Gastrocnemius medialis (tissue), 4 donors: ENCODE measurements at places on chromosomes 7 and 10. TPM values are rescaled to one million over a fixed set of nuclear protein-coding genes. Genes with fewer than 3 reads are reported as not detected.

PAX2 gene
- not detected for total RNA-seq

DNA sequence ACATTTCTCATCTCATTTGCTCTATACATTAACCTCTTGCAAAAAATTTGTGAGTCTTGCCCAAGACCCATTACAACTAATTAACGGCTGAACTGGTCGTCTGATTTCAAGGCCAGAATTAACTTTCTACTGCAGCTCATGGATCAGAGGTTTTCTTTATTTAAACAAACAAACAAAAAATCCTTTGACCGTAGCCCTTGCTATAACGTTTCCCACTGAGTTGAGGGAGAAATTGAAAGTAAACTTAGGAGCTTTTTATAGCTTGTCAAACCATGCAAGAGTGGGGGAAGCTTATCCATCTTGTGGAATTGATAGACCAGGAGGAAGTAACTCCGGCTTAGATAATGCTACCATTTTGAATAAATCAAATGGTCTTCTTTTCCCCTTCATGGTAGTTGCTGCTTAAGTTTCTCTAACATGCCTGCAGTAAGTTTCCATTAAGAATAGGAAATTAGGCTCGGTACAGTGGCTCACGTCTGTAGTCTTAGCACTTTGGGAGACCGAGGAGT is 3.3 kb downstream of the SRGN start:
- DNase-seq: no peak

DNA sequence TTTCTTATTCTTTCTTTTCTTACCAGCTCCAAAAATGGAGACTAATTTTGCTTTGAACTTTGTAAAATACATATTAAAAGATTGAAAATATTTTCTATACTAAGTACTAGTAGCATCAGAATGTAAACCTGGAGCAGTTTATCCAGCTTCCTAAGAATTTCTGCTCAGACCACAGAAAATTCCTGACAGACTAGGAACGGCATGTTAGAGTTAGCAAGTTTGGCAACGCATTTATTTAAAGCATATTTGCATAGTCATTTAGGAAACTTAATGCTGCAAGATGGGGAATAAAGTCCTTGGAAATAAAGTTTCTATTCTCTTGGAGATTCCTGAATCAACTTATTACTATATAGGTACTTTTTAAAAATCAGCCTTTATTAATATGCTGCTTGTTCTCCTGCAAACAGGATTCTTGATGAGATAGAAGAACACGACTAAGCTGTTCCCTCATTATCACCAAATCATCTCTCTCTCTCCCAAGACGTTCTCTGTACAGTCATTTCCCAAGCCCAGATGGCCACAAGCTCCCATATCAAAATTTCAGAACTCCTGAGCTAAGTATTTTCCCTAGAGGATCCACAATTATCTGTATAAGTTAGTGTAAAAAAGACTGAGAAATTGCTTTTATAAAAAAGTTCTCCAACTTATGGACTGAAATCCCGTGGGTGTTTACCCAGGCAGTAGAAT is 305.8 kb upstream of the NEBL start:
- no peak for DNase-seq

DNA sequence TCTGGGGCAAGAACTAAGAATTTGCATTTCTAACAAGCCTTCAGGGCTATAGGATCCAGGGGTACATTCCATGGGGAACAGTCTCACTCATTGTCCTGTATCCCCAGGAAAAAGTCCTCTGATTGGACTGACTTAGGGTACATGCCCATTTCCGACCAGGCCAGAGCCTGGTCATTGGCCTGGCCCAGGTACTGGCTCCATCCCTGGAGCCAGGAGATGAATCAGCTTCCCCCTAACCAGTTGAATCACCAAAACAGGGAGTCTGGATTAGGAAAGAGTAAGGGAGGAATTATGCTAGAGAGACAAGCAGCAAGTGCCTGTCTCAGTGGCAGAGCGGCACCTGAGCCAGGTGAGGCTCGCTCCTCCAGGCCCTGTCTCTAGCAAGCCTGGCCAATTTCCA is 137.5 kb downstream of the FGFR2 start:
- no peak for DNase-seq

DNA sequence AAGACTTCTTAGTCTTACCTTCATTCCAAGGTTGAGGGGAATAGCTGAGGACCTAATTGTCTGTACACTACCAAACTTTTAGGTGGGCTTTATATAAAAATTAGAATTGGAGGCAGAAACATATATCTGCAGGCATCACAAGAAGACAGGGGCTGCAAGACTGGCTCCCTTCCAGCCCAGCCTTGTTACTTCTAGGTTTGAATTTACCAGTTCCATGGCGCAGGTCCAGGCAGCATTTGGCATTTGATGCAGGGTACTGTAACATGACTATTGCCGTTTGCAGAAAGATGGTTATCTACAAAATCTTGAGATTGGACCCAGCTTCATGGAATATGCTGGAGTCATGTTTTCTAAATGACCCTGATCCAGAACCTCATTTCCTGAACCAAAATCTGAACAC is 105.4 kb upstream of the RHOBTB1 start:
- DNase-seq: no peak

- no peak for DNase-seq
Observed at GRCh38 chr10:119243488-119243887, 36.1 kb downstream of the GRK5 start.

NODAL gene
- not detected for total RNA-seq

ACBD7 gene
- total RNA-seq: not detected

GRCh38 chr10:6416892-6417512 is 163.1 kb downstream of the PRKCQ start:
- DNase-seq: no peak

KCP gene
- not detected for total RNA-seq

TLX1 gene
- total RNA-seq: not detected

DNA sequence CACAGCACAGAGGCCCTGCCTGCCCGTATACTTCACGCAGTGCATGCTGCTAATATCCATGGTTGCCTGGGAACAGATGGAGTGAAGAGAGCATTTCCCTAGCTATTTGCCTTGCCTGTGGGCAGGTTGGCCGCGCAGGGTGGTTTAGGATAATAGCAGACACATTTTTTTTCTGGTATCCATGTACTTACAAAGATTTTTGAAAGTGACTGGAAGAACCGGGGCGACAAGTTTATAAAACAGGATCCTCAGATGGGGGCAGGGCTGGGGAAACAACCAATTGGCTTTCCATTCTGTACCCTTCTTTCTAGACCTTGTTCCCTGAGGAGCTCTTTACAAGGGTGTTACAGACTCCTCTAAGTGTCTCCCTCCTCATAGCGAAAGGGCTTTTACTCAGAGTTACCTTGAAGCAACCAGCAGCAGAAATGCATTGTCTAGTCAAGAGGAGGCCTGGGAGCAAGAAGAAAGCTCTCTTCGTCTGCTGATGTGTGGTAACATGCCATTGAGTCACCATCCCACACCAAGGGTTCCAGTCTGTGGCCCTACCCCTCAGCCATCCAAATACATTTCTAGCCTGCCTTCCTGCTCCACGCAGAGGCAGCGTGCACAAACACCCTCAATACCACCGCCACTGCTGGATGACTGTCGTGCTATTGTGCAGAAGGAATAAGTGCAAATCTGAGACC is 31.5 kb downstream of the MTURN start:
- no peak for DNase-seq

DNA sequence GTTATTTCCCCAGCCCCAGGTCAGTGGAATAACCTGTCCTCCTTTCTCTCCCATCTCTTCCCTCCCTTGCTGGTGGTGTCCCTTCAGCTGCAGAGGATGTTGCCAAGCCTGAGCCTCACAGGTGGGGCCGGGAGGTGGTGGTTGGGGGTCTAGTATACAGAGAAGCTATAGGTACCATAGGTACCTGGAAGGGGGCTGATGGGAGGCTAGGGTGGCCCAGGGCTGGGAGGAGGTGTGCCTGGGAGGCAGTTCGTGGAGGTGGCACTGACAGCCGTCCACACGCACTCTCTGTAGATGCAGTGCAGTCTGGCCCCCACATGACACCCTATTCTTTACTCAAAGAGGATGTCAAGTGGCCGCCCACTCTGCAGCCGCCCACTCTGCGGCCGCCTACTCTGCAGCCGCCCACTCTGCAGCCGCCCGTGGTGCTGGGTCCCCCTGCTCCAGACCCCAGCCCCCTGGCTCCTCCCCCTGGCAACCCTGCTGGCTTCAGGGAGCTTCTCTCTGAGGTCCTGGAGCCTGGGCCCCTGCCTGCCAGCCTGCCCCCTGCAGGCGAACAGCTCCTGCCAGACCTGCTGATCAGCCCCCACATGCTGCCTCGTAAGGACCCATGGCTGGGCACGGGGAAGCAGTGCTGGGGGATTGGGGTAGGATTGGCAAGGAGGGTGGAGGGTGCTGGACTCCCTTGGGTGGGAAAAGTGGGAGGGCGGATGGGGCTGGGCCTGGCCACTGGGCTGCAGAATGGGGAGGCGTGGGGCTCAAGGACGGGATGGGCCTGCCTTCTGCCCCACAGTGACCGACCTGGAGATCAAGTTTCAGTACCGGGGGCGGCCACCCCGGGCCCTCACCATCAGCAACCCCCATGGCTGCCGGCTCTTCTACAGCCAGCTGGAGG is 9.5 kb downstream of the IRF5 start:
- no peak for DNase-seq

DNA sequence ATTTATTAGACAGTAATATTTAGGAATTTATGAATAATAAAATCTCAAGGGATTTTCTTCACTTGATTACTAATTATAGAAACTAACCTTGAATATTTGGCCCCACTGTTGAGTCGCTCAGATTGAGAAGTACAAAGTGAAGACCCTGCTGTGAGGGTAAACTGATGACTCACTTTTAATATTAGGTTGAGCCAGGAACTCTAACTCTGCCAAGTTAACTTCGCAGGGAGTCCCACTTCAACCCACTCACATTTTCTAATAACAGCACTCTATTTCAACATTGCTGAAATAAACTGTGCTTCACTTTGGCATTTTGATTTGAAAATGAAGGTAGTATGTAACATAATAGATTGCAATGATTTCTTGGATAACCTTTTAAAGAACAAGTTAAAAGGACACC is 200.7 kb downstream of the POLR1F start:
- DNase-seq: no peak

TMEM254 gene
- 0.73 TPM for total RNA-seq

- peak; percentile 51 for DNase-seq
Observed at GRCh38 chr7:123749537-123749857, 694 bp upstream of the WASL start.

FUOM gene
- 3.2 TPM for total RNA-seq

DNA sequence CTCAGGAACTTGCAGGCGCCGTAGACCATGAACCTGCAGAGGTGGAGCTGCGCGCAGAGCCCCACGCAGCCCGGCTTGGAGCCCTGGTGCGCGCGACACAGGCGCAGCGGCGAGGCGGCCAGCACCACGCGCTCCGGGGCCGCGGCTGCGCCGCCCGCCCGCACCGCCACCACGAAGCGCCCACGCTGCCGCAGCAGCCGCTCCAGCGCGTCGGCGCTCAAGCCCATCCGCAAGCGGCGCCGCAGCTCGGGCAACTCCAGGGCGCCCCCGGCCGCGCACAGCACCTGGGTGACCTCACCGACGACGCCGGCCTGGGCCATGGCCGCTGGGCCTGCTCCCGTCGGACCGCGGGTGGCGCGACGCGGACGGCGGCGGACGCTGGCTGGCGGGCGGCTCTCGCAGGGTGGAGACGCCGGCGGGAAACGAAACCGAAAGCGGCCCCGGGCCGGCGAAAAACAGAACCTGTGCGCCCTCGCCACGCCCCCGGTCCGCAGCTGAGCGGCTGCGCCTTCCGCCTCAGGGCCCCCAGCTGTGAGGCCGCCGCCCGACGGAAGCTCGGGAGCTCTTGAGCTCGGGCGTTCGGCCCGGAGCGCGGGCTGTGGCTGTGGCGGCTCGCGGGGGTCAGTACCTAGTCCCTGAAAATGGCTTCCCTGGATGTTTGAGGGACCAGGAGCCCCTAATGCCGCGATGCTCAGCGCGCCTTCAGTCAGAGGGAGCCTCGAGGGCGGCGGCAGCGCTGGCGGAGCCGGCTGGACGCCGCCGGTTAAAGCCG is at the start of gene PARP12:
PARP12 (minus strand) TSS at position 424 of the 772 bp plus-strand sequence; CDS start at position 320, 104 bp downstream.
- DNase-seq: peak; percentile 80

DNA sequence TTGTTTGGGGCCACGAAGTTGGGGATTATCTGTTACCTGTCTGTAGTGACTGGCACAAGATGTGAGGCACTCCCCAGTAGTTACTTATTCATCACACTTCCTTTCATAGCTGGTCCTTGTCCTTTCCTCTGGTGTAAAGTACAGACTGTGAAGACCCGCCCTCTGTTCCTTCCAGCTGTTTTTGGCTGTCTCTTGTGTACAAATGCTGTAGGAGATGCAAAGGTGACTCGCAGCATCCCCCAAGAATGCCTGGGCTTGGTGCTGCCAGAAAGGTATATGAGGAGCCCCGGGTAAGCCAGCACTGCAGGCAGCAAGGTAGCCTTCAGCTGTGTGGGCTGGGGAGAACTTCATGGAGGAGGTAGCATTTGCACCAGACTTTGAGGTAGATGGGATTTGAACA is 236.6 kb downstream of the EBF3 start:
- no peak for DNase-seq

GRCh38 chr10:93518531-93518930 is 22.1 kb downstream of the CEP55 start:
- peak; percentile 72 for DNase-seq

ELAPOR2 gene
- total RNA-seq: 10.5 TPM

CHST3 gene
- 15.7 TPM for total RNA-seq

DNA sequence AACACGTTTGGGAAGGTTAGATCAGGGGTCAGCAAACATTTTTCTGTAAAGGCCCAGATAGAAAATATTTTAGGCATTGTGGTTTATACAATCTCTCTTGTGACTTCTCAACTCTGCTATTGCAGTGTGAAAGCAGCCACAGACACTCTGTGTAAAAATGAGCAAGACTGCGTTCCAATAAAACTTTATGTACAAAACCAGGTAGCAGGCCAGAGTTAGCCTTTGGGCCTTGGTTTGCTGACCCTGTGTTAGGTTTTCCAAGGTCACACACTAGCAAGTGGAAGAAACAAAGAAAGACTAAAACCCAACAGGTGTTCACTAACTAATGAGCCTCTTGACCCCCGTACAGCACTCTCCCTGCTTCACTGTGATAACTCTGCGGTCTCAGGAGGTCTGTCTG is 14.9 kb upstream of the PAXIP1 start:
- no peak for DNase-seq

- no peak for DNase-seq
Observed at GRCh38 chr7:84393786-84394185, 199.2 kb upstream of the SEMA3A start.

DNA sequence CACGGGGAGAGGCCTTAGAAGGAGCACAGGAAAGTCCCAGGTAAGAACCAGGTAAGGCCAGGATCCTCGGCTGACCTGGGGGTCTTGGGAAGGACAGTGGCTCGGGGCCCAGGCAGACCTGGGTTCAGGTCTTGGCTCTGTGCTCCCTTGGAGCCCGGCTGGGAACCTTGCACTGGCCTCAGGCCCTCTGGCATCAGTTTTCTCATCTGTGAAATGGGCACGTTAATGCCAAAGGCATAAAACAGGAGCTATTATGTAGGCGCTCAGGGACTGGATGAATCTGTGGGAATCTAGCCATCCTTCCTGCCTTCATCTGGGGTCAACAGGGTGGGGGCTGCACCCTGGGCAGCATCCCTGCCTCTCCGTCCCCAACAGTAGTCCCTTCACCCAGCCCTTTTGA is 8.3 kb upstream of the SLC29A4 start:
- no peak for DNase-seq

SAMD9L gene
- total RNA-seq: 7.6 TPM

- DNase-seq: no peak
Observed at GRCh38 chr7:99106821-99107241, 37.1 kb downstream of the SMURF1 start.
